ENCODE measurements at places on chromosomes 16 and 17.

DNA sequence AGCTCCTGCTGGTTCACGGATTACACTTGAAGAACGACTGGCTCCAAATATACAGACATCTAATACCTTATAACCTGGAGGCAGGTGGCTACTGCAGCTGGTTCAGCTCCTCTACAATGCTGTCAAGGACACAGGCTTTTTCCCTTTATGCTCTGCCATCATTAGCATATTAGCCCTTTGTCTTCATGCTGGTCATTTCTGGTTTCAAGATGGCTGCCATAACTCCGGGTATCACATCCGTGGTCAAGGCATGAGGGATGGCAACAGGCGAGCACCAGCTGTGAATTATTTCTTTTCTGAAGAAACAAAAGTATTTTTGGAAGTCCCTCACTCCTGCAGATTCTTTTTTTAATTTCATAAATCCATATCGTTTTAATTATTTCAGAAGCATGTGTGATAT is 124.3 kb upstream of the MED13 start:
- DNase-seq, result no peak

GRCh38 chr17:71633391-71633849 is 487.4 kb upstream of the SOX9 start:
- DNase-seq, result no peak

- DNase-seq, result no peak
These were observed 849.8 kb upstream of the RBFOX1 start for GRCh38 chr16:6482696-6483468.

GRCh38 chr17:4769628-4770027 is 2.1 kb upstream of the TM4SF5 start:
- no peak for DNase-seq
